ENCODE measurements at places on chromosomes 4 and X. TPM values are rescaled to one million over a fixed set of nuclear protein-coding genes. Genes with fewer than 3 reads are reported as not detected.

DNA sequence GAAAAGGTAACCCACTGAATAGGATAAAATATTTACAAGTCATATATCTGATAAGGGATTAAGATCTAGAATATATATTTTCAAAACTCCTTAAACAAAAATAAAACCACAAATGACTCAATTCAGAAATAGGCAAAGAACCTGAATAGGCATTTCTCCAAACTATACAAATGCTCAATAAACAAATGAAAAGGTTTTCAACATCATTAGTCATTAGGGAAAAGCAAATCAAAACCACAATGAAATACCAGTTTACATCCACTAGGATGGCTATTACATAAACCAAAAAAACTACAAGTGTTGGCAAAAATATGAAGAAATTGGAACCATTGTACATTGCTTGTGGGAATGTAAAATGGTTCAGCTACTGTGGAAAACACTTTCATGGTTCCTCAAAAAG is 167.0 kb upstream of the GALNT7 start:
- H3K27ac ChIP-seq = no peak overlapping the region
- no peaks in the 10 kb centered on the region for H3K27me3 ChIP-seq

DNA sequence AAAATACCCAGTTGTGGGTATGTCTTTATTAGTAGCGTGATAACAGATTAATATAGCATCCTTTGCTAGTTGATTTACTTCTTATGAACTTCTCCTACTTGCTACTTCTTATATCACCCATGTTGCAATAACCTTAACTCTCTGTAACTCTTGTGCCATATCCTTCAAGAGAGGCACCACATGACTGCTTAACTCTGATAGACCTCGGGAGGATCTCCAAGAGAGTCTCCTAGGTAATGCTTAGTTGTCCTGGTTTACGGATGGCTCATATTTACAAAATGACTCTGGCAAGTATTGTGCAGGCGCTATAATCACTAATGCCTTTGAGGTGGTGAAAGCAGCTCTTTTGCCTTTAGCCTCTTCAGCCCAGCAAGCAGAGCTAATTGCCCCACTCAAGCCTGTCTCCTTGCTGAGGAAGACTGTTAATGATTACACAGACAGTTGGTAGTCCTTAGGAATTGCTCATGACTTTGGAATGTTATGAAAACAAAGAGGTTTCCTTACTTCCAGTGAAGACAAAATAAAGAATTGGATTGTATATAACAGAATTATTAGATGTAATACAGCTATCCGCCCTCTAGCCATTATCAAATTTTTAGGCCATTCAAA is 1305.8 kb downstream of the PCDH7 start:
- H3K27ac ChIP-seq = no peak overlapping the region
- H3K4me1 ChIP-seq = no peaks in the 10 kb centered on the region
- DNase-seq = peak; percentile 60
- no peaks in the 10 kb centered on the region for H3K36me3 ChIP-seq
- H3K4me3 ChIP-seq = no peak overlapping the region
- no peaks in the 10 kb centered on the region for H3K27me3 ChIP-seq

MAGEC3 gene
- total RNA-seq = not detected

CXCL3 gene
- 2.5 TPM for total RNA-seq
